ENCODE measurements at places on chromosomes 2 and 18.

- no peak for DNase-seq
Measured at GRCh38 chr2:86094229-86094628, 11.5 kb downstream of the POLR1A start.

- DNase-seq, result no peak
Measured at GRCh38 chr18:10033016-10033399, 119.2 kb downstream of the VAPA start.

DNA sequence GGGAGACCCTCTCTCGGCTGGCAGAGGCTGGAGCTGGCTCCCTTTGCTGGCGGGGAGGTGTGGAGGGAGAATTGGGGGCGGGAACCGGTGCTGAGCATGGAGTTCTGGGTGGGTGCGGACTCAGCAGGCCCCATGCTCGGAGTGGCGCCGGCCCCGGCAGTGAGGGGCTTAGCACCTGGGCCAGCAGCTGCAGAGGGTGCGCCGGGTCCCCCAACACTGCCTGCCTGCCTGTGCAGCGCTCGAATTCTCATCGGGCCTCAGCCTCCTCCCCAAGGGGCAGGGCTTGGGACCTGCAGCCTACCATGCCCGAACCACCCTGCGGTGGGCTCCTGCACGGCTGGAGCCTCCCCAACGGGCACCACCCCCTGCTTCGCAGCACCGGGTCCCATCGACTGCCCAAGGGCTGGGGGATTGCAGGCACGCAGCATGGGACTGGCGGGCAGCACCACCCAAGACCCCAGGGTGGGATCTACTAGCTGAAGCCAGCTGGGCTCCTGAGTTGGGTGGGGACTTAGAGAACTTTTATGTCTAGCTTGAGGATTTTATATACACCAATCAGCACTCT is 129.8 kb downstream of the LRRC30 start:
- DNase-seq, result no peak

- no peak for DNase-seq
Measured at GRCh38 chr2:47234456-47234855, 79.3 kb upstream of the STPG4 start.

- no peak for DNase-seq
Measured at GRCh38 chr18:33560686-33561370, 17.2 kb upstream of the ASXL3 start.

- no peak for DNase-seq
Measured at GRCh38 chr2:43751476-43751990, 22.3 kb upstream of the DYNC2LI1 start.

DNA sequence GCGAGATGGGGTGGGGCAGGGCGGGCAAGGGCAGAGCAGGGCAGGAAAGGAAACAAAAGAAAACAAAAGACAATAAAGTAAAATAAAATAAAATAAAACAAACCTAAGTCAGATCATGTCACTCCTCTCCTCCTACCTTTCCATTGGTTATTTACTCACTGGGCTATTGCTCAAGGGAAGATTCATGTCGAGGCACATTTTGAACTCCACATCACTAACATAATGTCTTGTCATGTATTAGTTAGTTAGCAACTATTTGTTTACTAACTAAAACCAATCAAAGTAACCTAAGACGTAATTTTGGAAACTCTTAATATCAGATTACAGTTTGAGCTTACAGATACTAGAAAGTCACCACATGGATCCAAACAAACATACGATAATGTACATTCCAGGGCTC is 2.2 kb downstream of the C1D start:
- DNase-seq, result no peak

DNA sequence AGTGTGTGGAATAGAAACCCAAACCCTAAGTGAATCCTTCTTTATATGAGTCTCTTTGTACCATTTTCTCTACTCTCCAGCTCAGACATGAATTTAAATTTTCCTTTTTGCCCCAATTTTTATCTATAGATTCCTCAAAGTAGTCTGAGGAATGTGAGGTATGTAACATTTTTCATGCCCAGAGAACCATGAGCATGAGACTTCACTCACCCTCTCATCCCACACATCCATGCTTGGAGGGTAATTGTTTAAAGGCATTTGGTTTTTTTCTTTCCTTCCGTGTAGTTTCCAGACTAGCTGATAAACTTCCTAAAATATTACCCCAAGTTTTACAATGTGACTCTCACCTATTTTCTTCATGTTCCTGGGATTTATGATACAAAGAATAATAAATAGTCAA is 2056.8 kb upstream of the CELF4 start:
- no peak for DNase-seq

GRCh38 chr2:69260666-69261065 is 126.4 kb downstream of the GFPT1 start:
- no peak for DNase-seq

DNA sequence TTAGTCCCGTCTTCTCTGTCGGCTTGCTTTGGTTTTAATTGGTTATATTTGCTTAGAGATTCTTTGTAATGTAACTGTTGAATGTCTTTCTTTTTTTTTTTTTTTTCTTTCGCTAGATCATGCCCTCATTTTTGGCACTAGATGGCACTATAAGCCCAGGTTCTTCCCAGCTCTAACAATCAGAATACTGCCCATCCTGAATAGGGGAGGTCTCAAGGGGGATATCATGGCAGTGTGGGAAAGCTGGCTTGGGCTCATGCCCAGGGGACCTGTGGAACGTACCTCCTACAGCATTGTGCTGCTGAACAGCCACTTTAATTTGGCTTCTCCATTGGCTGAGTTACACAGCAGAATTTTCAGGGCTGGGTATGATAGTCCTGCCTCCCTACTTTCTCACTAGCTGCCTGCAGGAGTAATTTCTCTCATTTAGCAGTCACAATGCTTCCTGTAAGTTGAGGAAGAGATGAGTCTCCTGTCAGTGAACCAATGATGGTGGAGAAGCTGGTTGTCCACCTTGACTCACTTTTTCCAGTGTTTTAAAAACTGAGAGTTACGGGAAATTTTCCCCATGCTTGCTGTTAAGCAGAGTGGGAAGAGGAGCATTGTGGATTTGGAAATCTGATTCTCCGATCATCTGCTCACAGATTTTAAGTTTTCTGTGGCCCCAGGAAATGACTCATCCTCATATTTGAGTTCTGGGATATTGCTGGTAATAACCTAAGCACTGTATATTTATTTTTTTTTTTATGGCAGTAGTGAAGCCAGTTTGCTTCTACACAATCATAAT is 47.2 kb downstream of the RAD51AP2 start:
- DNase-seq, result peak; percentile 20

DNA sequence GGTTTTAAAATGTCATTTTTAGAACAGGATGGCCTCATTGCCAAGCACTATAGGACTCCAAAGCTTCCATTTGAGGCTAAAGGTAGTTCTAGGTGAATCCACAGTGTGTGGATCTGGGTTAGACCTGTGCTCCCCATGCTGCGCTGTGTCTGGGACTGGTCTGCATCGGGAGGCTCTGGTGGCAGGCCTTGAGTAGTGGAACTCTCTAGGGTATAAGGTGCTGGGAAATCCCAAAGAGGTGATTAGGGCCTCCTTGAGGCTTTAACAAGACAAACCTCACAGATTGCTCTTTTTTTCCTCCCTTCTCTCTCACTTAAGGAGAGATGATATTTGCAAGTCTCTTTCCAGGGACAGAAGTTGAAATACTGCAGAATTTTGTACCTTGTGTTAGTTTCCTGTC is 9.3 kb downstream of the SEC11C start:
- DNase-seq, result no peak

GRCh38 chr2:119252186-119253113 is 28.8 kb downstream of the STEAP3 start:
- DNase-seq, result no peak

DNA sequence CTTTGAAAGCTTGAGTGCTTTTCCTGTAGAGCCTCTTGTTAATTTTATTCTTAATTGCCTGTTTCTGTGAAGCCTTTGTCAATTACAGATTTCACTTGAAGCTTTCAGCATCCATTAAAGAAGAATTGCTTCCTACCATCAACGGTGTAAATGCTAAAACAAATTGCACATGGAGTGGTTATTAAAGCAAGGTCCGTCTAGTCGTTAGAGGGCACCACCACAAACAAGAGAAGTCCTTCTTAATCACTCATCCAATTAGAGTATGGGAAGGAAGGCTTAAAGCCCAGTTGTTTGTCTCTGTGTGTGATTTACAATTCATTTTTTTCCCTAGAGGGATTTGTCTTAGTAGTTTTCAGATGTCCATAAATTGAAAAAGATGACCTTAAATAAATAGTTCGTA is 1.6 kb downstream of the KCNJ3 start:
- DNase-seq, result no peak

DNA sequence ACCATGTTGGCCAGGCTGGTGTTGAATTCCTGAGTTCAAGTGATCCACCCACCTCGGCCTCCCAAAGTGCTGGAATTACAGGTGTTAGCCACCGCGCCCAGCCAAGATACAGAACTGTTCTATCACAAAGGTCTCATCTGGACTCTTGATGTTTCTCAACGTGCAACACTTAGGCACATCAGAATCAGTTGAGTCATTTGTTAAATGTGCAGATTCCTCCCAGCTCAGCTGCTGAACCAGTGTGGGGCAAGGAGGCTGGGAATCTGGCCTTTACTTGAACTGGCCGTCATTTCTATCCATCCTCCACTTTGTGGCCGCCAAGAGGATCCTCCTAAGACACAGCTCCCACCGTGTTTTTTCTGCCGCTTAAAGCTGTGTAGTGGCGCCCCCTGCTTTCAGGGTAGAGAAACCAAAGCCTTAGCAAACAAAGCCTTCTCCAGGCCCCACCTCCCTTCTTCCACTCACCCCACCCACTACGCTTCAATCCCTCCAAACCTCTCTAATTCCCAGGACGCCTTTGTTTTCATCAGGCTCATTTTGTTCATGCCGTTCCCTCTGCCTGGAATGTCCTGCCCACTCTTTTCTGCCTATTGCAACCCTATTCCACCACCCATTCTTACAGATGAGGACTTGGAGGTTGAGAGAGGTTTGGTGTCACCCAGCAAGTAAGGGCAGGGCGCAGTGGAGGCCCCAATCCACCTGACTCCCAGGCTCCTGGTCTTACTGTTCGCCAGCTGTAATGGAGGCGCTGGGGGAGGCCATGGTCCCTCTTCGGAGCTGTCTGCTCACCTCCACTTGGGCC is 776 bp upstream of the SPEG start:
- peak; percentile 42 for DNase-seq

GRCh38 chr2:675982-676646 is 1.1 kb downstream of the TMEM18 start:
- DNase-seq, result peak; percentile 45

- no peak for DNase-seq
Measured at GRCh38 chr2:101014264-101014857, 12.3 kb downstream of the RPL31 start.

DNA sequence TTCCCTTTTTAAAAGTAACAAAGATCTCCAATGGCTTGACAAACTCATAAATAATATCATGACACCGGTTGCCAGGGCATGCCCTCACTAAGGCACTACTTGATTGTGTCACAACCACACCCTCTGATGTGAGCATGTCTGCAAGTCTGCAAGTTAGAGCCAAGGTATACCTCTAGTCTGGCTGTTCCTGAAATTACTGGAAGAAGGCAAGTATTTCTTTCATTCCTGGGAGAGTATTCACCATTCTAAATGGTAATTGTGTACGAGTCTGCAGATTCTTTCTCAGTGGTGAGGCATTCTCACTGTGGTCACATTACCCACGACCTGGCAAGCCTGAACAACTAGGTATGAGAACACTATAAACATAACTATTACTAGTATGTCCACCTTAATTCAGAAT is 25.7 kb upstream of the RNU4ATAC start:
- DNase-seq, result no peak

- DNase-seq, result no peak
Measured at GRCh38 chr18:28846958-28847357, 670.0 kb upstream of the CDH2 start.

DNA sequence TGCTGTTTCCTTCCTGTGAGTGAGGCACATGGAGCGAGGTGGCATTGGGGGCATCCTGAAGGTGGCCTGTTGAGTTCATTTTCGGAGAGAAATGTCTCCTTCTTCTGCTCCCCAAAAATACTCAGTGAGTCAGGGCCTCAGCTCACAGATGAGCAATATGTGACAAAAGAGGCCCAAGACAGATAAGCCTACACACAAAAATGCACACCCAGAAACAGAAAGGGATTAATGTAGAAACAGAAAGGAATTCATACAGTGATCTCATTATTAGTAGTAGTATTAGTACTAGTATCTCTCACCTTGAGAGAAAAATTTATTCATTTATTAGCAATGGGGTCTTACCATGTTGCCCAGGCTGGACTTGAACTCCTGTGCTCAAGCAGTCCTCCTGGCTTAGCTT is 5.1 kb downstream of the GPR75 start:
- no peak for DNase-seq

- DNase-seq, result no peak
Measured at GRCh38 chr18:22913861-22914260, 19.3 kb upstream of the RBBP8 start.

GRCh38 chr2:188512456-188512855 is 220.8 kb downstream of the GULP1 start:
- DNase-seq, result peak; percentile 19

DNA sequence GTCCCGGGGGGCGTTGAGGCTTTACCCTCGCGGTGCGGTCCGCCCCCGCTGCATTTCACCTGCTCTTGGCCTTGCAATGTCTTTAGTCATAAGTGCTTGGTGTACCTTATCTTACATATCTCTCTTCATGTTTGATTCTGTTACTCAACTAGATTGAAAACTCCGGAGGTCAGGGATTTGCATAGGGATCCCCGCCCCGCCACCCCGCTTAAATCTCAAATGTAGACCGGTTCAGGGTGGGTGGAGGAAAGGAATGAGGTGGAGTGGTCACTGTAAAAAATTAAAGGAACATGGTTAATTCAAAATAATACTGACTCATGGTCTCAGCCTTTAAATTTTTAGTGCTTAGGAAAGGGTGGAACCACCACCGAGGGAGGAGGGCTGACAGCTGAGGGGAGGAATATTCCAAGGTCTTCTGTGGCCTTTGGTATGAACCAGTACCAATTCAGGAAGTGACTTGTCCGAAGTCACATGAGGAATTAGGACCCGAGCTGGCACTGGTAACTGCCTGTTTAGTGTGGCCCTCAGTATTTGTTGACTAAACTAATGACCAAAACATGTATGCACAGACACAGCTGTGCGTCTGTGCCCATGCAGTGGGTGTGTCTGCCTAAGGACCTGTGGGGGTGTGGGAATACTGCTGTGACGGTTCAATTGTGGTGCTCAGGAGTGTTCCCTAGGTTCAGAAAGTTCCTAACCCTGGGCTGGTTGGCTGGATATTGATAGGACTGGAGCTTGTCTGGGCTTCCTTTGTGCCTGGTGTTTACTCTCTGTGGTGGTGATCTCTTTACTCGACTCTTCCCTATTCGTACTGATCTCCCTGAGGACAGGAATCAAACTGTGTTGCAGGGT is 1.0 kb downstream of the PLEKHB2 start:
- peak; percentile 87 for DNase-seq

- no peak for DNase-seq
Measured at GRCh38 chr2:179377296-179377695, 112.7 kb upstream of the SESTD1 start.

GRCh38 chr2:163732727-163733126 is 3.1 kb downstream of the FIGN start:
- no peak for DNase-seq

GRCh38 chr2:39663187-39663930 is 2.4 kb upstream of the TMEM178A start:
- DNase-seq, result no peak

GRCh38 chr18:49412679-49413078 is 47.8 kb downstream of the DYM start:
- DNase-seq, result no peak
